ENCODE measurements at places on chromosomes 12 and 14.
A peak's percentile ranks its signal among the peaks of the same experiment; 100 is the strongest.

GRCh38 chr14:71680736-71681387 lies 251.4 kb upstream of the RGS6 start:
- no peak for DNase-seq

DNA sequence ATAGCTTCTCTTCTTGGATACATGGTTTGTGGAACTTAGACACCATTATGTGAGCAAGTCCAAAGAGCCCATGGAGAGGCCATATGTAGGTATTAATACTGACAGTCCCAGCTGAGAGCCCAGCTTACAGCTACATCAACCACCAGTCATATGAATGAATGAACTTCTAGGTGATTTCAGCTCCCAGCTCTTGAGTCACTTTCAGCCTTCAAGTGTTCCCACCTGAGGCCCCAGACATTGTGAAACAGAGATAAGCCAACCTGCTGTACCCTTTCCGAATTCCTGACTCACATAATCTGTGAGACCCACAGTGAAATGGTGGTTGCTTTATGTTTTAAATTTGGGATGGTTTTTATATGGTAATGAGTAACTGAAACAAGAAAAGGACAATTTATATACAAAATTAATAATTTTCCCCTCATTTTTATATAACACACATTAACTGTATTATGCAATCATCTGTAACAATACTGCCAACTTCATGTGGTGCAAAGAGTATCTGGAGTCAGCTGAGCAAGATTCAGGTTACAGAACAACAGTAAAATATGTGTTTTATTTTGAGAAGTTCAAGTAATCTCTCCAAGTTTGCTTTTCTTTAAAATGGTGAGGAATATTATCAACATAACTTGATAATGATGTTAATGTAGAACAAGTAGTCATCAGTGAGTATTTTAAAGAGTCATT lies 27.7 kb upstream of the FBXO33 start:
- DNase-seq = no peak

DNA sequence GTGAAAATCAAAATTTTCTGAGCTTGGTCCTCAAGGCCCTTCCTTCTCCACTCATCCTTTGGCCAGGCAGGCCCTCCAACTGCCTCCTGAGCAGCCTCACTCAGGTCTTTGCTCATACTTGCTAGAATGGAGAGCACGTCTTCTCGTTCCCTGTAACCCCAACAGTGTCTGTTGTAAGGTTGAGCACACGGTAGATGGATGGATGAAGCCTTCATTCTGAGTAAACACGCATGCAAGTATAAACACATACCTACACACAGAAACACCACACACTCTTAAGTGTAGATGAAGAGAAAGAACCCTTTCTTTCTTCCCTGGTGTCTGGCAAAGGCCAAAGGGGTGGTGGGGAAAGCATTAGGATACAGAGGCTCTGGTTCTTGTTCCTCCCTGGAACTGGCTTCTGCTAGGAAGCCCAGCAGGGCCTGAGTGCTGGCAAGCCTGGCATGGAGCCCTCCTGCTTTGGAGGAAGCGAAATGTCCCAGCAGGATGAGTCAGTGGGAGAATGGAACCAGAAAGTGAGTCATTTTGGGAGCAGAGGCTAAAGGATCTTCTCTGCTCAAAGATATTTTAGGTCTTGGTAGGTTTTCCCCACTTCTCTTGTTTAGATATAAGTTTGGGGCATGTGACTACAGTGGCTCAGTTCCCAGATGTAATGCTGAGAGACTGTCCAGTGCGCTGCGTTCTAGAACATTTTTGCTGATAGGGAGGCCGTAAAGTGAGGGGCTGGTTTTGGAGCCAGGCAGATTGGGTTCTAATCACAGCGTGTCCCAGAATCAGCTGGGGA lies 127.4 kb downstream of the CACNA1C start:
- DNase-seq = no peak

- no peak for DNase-seq
These were observed 90.8 kb downstream of the RPS6KA5 start for GRCh38 chr14:90969531-90970166.

DNA sequence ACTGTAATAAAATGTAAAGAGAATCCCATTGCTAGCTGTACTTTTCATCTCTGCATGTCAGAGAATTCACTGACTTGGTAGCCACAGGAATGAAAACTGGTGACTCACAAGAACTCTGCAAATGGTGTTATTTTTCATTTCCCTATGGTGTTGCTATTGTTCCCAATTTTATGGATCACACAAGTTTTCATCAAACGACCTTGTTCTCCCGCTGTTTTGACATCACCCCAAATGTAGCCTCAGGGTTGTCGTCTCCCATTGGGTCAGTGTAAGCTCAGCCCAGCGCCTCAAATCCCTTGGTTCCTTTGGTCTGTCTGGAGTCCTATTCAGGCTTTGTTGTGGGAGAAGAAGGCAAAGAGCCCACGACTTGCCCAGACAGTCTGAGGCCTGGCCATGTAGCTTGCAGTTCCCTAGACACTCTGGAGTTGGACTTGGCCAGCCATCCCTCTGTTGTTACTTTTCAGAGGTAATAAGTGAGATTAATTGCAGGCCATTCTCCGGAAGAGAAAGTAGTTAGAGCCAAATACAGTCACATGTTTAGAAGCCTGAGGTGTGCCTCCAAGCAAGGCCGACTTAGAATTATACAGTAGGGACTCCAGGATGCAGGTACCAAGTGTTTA lies 159.2 kb downstream of the TGFB3 start:
- DNase-seq = no peak

- DNase-seq = no peak
These were observed 89.4 kb upstream of the SYT10 start for GRCh38 chr12:33529031-33529430.

DNA sequence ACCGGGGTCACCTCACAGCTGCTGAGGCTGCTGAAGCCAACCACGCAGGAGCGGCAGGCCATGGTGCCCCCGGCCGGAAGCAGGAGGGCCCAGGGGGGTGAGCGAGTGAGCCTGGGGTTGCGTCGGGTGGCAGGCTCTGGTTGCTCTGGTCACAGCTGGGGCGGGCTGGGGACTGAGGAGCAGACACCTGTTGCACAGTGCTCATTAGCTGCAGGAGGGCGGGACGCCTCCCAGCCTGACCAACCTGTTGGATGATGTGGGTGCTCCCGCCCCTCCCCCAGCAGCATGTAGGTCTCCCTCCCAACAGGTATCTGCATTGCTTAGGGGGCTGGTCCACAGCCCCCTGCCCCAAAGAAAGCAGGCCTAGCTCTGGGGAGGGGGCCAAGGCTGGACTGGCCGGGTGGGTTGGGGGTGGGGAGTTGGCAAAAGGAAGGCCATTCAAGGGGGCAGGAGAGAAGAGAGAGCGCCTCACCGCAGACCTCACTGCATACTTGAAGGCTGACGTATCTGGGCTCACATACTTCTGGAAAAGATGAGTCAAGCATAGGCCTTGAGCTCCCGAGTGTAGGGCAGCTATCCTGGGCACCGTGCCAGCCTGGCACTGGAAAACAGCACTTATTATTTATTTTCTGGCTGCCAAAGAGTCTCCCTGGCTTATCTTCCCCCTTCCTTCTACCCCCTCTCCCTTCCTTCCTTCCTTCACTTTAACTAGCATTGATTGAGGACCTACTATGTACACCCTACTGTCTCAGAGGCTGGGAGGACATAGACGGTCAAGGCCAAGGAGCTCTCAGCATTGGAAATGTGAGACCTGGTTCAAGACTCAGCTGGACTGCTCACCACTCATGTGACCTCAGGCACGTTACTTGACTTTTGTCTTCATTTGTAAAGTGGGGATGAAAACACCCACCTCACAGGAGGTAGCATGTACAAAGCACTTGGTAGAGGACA lies at the start of gene KRT80:
Gene KRT80, minus strand, starts transcription at position 174 of the 951 bp plus-strand sequence. Its CDS starts 112 bp downstream, at position 62.
- peak; percentile 7 for DNase-seq

- DNase-seq = no peak
These were observed 316.2 kb downstream of the EGLN3 start for GRCh38 chr14:33634631-33635030.

GRCh38 chr14:39276005-39276404 lies 42.3 kb downstream of the MIA2 start:
- DNase-seq = no peak

GRCh38 chr14:60989599-60989998 lies 8.6 kb downstream of the SLC38A6 start:
- no peak for DNase-seq

- no peak for DNase-seq
These were observed 7.5 kb upstream of the LRP1-AS start for GRCh38 chr12:57154804-57155434.

DNA sequence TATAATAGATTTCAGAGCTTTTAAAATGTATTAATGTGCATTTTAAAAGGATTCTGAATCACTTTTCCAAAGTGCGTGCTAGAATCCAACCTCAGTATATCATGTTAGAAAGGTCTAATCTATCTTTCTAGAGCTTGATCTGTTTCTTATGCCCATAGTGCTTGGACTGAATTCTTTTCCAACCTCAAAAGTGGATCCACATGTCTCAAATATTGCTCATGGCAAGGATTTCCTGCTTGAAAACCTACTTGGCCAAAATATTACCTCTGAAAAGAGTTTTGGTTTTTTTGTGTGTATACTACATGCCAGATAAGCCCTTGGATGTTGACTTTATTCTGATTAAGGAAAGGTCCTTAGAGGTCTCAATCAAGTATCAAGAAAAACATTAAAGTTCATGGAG lies 16.9 kb upstream of the SLC6A15 start:
- DNase-seq = no peak

- no peak for DNase-seq
These were observed 120.7 kb upstream of the PWP1 start for GRCh38 chr12:107564946-107565345.

DNA sequence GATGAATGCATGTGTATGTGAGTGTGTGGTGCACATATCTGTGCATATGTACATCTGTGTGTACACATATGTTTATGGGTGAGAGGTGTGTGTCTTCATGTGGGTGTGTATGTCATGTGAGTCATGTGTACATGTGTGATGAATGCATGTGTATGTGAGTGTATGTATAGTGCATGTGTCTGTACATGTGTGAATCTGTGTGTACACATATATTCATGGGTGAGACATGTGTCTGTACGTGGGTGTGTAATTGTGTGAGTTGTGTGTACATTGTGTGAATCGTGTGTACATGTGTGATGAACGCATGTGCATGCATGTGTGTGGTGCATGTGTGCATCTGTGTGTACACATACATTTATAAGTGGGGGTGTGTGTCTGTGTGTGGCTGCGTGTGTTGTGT lies 146.9 kb upstream of the TMEM132C start:
- DNase-seq = no peak

- DNase-seq = no peak
These were observed 12.6 kb upstream of the DENND5B start for GRCh38 chr12:31603546-31604009.

DNA sequence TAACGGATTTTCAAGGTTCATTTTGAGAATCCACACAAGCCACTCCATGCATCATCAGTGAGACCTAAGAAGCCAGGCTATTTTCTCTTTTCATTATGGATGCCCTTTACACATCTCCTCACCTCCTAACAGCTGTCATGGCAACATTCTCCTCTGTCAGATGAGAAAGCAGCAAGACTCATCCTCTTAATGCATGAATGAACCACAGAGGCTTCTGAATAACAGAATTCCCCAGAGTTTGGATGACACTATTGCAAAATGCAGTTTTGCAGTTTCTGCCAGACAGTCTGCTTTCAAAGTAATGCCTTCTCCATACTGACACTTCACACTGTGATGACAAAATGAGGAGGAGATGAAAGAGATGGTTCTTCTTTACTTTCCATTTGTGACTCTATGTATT lies 286.7 kb upstream of the GRIP1 start:
- no peak for DNase-seq

- DNase-seq = no peak
These were observed 77.2 kb downstream of the NAV3 start for GRCh38 chr12:77907936-77908335.

GRCh38 chr12:104297477-104298113 lies 5.9 kb upstream of the EID3 start:
- DNase-seq = no peak

- DNase-seq = no peak
These were observed 162.6 kb downstream of the MYRFL start for GRCh38 chr12:69987579-69988091.

- no peak for DNase-seq
These were observed 51.1 kb downstream of the BAZ2A start for GRCh38 chr12:56578983-56579546.

DNA sequence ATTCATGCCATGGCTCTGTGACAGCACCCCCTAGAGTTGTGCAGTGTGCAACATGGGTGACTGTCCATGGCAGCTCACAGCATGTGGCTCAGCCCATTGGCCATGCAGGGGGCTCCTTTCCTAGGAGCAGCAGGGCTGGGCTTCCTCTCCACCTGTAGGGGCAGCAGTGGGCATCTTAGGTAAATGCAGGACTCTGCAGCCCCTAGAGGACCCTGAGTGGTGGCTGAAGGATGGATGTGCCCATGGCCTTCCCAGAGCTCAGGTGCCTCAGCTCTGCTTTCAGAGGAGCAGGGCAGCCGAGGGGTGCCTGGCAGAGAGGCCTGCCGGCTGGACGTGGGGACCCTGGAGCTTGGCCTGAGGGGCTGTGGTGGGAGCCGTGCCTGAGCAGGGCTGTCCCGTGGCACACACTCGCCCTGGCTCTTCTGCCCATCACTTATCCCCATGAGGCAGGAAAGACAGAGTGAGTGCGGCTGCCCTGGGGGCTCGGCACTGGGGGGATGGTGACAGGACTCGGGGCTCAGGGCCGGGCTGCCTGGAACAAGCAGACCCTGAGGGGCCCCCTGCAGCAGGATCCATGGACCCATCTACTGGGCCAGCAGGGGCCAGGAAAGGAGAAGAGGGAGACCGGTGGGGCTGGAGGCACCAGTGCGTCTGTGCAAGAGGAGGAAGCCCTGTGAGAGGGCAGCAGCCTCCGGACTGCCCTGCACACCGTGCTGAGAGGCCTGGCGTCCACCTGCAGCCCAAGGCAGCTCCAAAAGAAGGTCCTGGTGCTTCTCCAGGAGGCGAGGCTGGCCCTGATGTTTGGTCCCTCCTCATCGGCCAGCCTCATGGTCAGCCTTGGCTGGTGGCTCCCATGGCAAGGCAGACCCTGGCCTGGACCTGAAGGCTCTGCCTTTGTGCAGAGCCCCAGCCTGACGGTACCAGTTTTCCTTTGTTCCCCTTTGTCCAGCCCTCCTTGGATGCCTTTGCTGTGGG lies 7.6 kb downstream of the ADSS1 start:
- no peak for DNase-seq

DNA sequence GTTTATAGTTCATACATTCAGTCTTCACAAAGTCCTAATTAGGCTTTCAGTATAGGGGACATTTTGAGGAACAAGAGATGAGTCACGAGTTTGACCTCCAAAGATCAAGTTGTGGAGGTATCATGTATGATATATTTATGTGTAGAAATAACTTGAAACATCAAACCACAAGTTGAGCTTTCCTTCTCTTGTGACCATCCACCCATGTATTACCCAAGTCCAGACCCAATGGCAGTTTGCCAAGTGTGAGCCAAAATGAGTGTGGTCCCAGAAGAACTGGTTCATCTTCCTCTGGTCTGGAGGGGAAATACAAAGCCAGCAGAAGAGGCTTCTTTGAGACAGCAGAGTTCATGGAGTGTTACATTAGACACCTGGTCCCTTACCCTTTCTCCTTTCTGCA lies 104.9 kb downstream of the ATP23 start:
- DNase-seq = no peak

DNA sequence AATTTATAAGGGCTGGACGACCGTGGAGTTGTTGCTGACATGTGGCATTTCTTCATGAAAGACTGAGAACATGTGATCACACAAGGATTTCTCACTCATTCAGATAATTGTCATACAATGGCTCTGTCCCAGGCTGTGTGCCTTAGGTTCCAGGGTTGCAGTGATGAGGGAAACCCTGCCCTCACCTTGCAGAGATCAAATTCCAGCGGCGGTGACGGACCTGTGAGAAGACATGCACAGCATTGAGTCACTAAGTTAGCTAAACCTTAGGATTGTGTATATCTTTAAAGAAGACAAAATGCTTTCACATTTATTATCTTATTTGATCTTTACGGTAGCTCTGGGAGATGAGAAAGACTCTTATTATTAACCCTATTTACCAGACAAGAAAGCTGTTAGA lies 1029.1 kb downstream of the BCL11B start:
- no peak for DNase-seq

Data from stimulated activated CD4-positive, alpha-beta T cell treated with anti-CD3 and anti-CD28 coated beads, Interleukin-2, amount 100 ng/mL, for 48 hours (primary cell).